ENCODE measurements at places on chromosomes 1 and 21. TPM values are rescaled to one million over a fixed set of nuclear protein-coding genes. Genes with fewer than 3 reads are reported as not detected.

DNA sequence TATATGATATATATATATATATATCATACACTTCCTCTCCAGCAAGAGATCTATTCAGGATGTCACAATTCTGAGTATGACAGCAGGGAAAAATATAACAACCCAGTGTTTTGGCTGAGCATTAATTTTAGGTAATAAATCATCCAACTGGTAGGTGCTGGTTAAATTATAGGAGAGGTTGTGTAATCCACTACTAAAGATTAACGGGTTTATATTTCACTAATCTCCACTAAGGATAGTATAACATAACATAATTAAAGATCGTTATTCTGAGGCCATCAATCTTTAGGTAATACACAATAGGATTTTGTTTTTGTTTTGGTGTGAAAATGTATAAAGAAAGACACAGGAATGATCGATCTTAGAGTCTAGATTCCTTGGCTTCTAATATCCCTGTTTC lies 102.2 kb downstream of the COQ8A start:
- H3K4me1 ChIP-seq, result peaks cover 14% of the 10 kb centered on the region
- H3K27ac ChIP-seq, result no peak overlapping the region
- no peaks in the 10 kb centered on the region for H3K27me3 ChIP-seq
- no peak for DNase-seq
- H3K36me3 ChIP-seq, result no peaks in the 10 kb centered on the region

DNA sequence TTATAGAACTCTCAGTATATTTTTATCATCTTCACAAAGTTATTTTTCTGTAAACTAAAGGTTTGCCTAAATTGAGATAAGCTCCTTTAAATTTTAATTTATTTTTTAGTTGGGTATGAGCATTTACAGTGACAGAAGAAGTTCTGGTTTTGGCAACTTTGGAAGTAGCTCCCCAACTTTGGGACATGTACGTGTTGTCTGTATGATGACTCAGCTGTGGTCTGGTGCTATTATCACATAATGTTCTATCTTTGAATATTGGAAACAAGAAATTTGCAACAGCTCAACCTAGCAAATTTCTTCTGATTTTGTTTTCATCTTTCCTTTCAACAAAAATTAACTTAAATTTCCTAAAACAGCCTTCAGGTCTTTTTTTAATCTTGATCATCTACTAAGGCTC lies 46.6 kb upstream of the C1orf105 start:
- no peaks in the 10 kb centered on the region for H3K27me3 ChIP-seq
- no peaks in the 10 kb centered on the region for H3K36me3 ChIP-seq

MAB21L3 gene
- 4.8 TPM for total RNA-seq

DNA sequence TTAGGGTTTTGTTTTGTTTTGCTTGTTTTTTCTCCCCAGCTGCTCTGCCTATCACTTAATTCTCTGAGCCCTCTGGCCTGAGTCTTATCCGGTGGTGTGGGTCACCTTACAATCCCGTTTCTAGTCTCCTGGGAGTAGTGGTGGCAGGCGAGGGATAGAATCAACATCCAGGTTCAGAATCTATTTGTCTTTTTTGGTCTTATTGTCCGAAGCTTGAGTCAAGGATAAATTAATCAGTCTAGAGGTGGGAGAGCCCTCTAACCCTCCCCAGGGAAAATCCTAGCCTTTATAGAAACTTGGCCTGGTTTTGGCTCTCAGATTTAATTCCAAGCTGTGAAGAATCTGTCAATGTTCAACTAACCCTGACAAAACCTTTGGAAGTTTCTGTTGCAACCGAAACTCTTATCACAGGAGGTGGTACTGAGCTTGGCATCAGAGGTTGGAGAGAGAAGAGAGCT lies 246.3 kb downstream of the FGGY start:
- no peak overlapping the region for H3K27ac ChIP-seq
- DNase-seq, result no peak
- no peak overlapping the region for H3K4me3 ChIP-seq
- no peaks in the 10 kb centered on the region for H3K4me1 ChIP-seq
- H3K36me3 ChIP-seq, result no peaks in the 10 kb centered on the region
- H3K27me3 ChIP-seq, result no peaks in the 10 kb centered on the region

- DNase-seq, result peak; percentile 73
- no peak overlapping the region for H3K27ac ChIP-seq
- H3K27me3 ChIP-seq, result no peaks in the 10 kb centered on the region
- no peaks in the 10 kb centered on the region for H3K4me1 ChIP-seq
- H3K4me3 ChIP-seq, result no peak overlapping the region
Measured at GRCh38 chr1:86380257-86380861, 15.8 kb downstream of the ODF2L start.

FCRL2 gene
- total RNA-seq, result not detected

All from A673 (cell line).